A673 (cell line): ENCODE measurements at places on chromosomes 2 and 18. TPM values are rescaled to one million over a fixed set of nuclear protein-coding genes. Genes with fewer than 3 reads are reported as not detected.

GRCh38 chr2:113234721-113235346 lies 43.9 kb downstream of the PAX8 start:
- no peak for DNase-seq

DNA sequence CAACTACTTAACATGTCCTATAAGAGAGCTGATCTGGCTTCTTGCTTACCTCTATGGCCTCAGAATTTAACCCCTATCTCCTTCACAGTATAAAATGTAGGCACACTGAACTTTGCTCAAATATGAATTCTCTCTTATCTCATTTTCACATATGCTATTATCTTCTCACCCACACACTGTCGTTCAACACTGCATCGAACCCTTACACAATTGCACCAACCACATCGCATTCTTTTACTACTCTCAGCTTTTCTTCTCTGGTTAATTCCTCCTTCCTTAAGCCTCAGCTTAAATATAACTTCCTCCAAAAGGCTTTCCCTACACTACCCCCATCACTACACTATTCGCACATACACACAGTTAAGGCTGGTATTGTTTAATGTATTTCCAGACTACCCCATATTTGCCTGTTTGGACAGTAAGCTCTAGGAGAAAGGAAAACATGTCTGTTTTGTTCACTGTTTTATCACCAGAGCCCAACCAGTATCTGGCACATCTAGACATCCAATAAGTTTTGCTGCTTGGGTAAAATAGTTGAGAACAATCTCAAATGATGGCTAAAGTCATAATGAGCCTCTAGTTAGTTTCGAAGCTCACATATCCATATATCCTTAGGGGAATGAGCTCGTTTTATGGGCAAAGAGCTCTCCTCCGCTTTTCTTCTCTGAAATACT lies 47.7 kb downstream of the HIBCH start:
- DNase-seq, result no peak

- DNase-seq, result no peak
Observed at GRCh38 chr2:27164960-27165763, 16.4 kb downstream of the TCF23 start.

- no peak for DNase-seq
Observed at GRCh38 chr2:54897420-54898310, 152.6 kb downstream of the RTN4 start.

GRCh38 chr2:36330473-36331395 lies 24.8 kb upstream of the CRIM1 start:
- DNase-seq, result no peak

Gene HOXD3
- 41.3 and 53.0 TPM in 2 replicates for total RNA-seq

Gene VIT
- not detected in 2 replicates for total RNA-seq

- DNase-seq, result peak; percentile 80
Observed at GRCh38 chr2:100730290-100730868, 89.6 kb upstream of the NPAS2 start.

DNA sequence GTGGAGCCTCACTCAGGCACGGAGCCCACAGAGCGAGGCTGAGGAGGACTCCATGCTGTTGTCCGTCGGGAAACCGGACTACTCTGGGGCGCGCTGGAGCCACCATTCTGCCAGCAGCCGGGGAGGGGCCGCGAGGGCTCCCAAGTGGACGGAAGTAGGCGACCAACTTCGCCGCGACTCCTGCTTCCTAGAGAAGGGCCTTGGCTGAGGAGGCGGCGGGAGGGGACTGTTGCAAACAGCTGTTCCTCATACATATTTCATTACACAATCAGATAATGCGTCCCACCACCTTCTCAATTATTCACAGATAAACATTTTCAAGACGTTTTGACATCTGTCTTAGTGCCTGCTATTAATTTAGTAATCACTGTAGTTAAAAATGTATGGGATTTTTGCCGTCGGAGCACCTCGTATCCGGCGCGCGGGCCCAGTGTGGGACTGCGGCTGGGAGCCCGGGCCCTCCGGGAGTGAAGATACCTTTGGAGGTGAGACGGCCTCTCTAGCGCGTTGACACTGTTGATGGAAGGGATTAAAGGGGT lies 11.7 kb upstream of the SIX3 start:
- DNase-seq, result no peak

DNA sequence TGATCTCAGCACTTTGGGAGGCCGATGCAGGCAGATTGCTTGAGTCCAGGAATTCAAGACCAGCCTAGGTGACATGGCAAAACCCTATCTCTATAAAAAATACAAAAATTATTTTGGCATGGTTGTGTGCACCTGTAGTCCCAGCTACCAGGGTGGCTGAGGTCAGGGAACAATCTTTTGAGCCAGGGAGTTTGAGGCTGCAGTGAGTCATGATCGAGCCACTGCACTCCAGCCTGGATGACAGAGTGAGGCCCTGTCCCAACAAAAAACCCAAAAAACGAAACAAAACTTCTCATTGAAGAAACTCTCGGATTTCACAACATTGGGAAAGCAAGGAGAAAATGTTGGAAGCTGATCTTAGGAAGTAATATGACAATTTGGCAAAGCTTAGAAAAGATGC lies 317.3 kb upstream of the MGAT5 start:
- no peak for DNase-seq

DNA sequence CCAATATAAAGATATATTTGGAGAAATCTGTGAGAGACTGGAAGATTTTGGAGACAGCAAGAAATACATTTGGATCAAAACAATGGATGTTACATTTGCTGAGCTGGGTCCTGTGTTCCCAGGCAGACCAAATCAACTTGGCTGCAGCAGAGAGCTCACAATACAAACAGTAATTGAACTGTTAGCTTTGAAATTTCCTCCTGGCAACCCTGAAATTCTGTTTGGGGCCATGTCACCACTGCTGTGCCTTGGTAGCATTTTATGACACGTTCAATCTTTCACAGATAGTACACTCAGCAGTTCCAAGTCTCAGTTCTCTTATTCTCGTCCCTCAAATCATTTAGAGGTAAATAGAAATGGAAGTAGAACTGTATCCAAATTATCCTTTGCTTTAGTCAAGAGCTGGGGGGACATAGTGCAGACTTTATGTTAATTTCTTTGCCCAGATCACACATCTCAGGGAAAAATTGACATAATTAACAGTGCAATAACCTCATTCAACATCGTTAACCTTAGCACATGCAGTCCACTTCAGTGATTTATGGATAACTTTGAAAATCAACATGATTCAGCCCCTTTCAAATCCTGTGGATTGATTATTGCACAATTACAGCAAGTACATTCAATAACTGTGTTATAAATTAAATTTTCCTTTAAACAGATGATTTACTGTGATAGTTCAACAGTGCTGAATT lies 277.4 kb upstream of the MC4R start:
- DNase-seq, result no peak

GRCh38 chr2:108605947-108606346 lies 71.7 kb downstream of the LIMS1 start:
- no peak for DNase-seq

DNA sequence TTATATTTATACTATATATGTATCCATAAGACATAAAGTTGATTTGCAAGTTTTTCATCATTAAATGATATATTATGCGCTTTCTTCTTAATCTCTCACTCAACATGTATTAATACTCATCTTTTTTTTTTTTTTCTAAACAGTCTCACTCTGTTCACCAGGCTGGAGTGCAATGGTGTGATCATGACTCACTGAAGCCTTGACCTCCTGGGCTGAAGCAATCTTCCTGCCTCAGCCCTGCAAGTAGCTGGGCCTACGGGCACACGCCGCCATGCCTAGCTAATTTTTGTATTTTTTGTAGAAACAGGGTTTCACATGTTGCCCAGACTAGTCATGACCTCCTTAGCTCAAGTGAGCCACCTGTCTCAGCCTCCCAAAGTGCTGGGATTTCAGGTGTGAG lies 51.4 kb upstream of the MAP4K3 start:
- no peak for DNase-seq

- no peak for DNase-seq
Observed at GRCh38 chr2:2704428-2705090, 373.5 kb upstream of the MYT1L start.

DNA sequence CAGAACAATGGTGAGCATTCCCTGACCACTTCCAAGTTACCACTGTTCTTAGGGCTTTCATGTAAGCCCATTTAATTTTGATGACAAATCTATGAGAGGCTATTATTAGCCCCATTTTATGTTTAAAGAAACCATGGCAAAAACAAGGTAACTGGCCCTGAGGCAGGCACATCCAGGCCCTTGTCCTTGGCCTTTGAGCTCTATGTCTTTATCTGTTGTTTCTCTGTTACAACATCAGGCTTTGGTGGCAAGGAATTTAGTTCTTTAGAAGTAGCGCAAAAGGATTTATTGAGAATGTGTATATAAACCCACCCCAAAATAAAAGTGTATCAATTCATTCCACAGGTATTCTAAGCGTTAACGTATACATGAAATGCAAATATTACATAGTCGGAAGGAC lies 257.1 kb downstream of the HNMT start:
- DNase-seq, result no peak

Gene AOX1
- 2.4 and 3.1 TPM in 2 replicates for total RNA-seq

DNA sequence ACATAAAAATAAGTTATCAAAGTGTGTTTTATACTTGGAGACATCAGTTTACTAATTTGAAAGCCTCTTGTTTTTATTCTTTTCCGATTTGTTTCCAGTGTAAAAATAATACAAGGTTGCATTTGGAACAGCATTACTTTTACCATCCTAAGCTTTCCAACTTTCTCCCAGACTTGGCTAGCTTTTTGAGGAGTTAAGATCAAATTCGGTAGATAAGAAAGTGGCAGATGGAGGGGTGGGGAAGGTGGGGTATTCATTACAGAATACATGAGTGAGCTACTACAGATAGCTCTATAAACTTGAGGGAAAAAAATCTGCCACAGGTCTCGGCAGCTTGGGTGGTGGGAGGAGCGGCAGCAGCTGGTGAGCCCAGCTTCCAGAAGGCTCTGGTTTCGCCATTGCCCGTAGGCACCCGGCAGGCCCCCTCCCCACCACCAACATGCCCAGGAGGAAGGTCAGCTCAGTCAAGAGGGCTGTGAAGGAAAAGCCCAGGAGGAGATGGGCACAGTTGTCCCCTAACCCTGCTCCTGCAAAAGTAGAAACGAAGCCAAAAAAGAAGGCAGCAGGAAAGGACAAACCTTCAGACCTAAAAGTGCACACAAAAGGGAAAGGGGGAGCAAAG lies 18.6 kb upstream of the RMC1 start:
- no peak for DNase-seq

GRCh38 chr2:86790676-86791572 lies at the start of gene CD8A:
Gene CD8A (minus strand): TSS chr2:86790913. CDS start chr2:86790825, 88 bp downstream.
- DNase-seq, result no peak

DNA sequence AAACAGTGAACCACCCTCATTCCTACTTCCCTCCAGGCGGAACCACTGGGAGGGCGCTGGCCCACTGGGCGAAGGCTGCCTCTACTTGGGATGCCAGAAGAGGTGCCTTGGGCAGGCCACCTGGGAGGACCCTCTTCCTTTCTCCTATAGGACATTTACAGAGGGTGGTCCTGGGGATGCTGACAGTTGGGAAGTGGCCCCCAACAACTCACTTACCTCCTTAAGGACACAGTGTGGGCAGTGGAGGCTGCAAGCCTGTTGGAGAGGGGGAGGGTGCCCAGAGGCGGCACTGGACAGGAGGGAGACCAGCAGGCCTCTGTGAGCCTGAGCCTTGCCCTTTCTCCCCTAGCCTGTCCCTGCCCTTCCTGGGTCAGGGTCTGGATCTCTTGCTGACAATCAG lies 346.4 kb upstream of the HS6ST1 start:
- no peak for DNase-seq

- DNase-seq, result no peak
Observed at GRCh38 chr2:203870481-203870880, 2.9 kb downstream of the CTLA4 start.

- DNase-seq, result no peak
Observed at GRCh38 chr18:27712066-27712465, 464.9 kb downstream of the CDH2 start.

DNA sequence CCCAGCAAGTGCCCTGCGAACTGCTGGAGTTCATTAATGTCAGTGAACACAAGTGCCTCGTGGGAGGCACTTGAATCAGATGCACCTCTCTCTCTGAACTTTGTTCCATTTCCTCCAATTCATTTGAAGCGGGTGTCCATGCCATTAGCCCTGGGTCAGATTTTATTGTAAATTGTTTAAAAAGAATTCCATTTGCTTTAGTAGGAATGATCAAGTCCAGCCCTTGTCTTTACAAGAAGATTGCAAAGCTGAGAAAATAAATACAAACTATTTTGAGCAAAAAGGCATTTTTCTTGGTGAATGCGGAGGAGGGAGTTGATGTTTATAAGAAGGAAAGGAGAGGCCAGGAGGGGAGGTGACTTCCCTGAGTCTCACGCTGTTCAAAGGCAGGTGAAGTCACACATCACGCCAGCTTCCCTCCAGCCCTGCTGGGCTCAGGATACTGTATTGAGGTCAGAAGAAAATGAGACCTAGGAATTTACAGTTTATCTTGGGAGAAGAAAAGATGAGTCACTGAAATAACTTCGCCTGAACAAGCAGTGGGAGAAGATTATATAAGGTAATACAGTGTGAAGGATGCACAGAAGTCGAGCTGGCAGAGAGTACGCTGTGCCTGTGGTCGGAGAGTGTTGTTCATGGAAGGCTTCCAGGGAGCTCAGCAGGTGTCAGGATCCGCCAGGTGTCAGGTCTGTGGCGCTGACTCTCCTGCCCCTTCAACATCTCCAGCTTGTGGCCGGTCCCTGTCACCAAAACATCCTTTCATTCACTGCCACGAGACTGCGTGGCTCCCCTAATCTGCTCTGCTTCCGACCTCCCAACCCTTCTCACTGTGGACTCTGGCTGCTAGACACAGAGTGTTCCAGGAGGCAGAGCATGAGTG lies 36.5 kb downstream of the EFR3B start:
- no peak for DNase-seq

DNA sequence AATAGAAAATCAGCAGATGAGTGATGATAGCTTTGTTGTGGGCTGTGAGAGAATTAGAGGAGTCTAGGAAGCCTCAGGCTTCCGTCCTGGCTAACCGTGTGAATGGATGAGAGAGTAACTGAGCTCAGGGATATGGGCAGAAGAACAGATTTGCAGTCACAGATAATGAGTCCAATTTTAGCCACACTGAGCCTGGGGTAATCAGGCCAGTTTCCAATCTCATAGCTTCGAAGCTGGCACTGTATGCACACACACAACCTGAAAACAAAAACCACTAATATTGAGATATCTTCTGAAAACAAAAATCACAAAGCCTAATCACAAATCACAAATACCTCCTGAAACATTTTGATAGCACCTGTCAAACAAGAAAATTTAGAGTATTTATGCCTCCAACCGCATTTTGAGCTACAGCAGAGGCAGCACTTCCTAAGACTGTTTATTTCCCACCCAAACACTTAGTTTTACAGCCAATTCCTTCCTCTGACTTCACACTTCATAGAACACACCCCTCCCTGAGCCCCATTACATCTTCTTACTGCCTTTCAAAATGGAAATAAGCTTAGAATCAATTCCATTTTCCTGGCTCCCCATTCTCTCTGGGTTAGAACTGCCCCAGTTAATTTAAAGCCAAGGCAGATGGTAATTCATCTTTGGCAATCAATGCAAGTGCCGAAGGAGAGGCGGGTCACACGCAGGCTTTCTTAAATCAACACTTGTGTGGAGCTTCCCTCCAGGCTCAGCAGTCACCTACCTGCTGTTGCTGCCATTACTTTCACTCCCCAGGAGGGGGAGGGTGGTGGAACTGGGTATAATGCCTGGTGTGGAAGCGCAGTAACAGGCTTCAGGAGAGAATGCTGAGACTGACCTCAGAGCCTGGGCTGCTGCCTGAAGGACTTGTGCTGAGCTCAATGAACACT lies 18.9 kb downstream of the TTR start:
- no peak for DNase-seq

Gene VIL1
- not detected in 2 replicates for total RNA-seq

Gene CNTNAP5
- not detected in 2 replicates for total RNA-seq

Gene ATP8B1
- 35.6 and 39.3 TPM in 2 replicates for total RNA-seq

GRCh38 chr2:78304678-78305077 lies 720.8 kb upstream of the REG3G start:
- DNase-seq, result peak; percentile 74
